Epithelial cell of esophagus (primary cell): ENCODE measurements at places on chromosomes 7 and 10.

GRCh38 chr7:44052771-44053365, 8.4 kb downstream of the DBNL start:
- no peak for DNase-seq

- no peak for DNase-seq
These were observed 14.6 kb downstream of the RASGEF1A start for GRCh38 chr10:43252166-43252782.

- DNase-seq = no peak
These were observed 108.7 kb downstream of the TBXAS1 start for GRCh38 chr7:139937715-139938114.

GRCh38 chr10:72087392-72087968, 871 bp downstream of the SPOCK2 start:
- no peak for DNase-seq

DNA sequence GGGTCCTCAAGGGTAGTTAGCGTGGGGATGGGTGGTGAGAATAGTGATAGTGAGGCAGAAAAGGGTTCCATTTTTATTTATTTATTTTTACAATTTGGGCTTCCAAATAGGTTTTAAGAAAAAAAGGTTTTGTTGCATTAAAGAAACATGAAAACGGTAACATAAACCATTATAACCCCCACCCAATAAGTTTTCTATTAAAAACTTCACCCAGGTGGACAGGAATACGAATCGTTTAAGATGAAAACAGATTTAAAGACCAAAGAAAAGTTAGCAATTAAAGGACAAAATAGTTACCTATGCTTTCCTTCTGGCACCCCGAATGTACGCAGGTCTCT, 78.7 kb downstream of the ZFAND4 start:
- no peak for DNase-seq

- no peak for DNase-seq
These were observed 102.1 kb upstream of the ABCB5 start for GRCh38 chr7:20513341-20513740.
